ENCODE measurements at places on chromosomes 3 and 15. TPM values are rescaled to one million over a fixed set of nuclear protein-coding genes. Genes with fewer than 3 reads are reported as not detected.

Gene HRH1
- total RNA-seq = 9.7 TPM

Gene PTPRG
- total RNA-seq = 2.3 TPM

Gene KBTBD13
- total RNA-seq = not detected

Gene AMOTL2
- total RNA-seq = 41.2 TPM

Gene DYNC1LI1
- 36.8 TPM for total RNA-seq

Gene SOX14
- total RNA-seq = not detected

Gene THPO
- total RNA-seq = not detected

Gene CHRD
- total RNA-seq = 0.12 TPM

Gene STARD9
- 1.4 TPM for total RNA-seq

Gene GPR62
- not detected for total RNA-seq

Gene POLG
- 46.7 TPM for total RNA-seq

Gene CISH
- total RNA-seq = 0.78 TPM

Gene IQCH
- total RNA-seq = 1.6 TPM

Gene LAMB2
- total RNA-seq = 100.0 TPM

Gene FRMD4B
- 0.85 TPM for total RNA-seq

Gene SAXO2
- total RNA-seq = 3.6 TPM

Gene ZMYND10
- total RNA-seq = 1.3 TPM

Gene ADCY5
- 0.38 TPM for total RNA-seq

Gene CNTN6
- not detected for total RNA-seq

Gene C2CD4A
- total RNA-seq = not detected

Gene DLEC1
- total RNA-seq = 0.06 TPM

All from A549 treated with CpdA at 1 μM for 4 hours (cell line).